Thymus (tissue), 14 donors: ENCODE measurements at places on chromosomes 1 and 21. TPM values are rescaled to one million over a fixed set of nuclear protein-coding genes. Genes with fewer than 3 reads are reported as not detected.

The OLFML2B gene
- 4.3 TPM for total RNA-seq

The PLCH2 gene
- total RNA-seq = 0.90 TPM

GRCh38 chr1:43526002-43526401, 4.7 kb upstream of the PTPRF start:
- no peak for DNase-seq

DNA sequence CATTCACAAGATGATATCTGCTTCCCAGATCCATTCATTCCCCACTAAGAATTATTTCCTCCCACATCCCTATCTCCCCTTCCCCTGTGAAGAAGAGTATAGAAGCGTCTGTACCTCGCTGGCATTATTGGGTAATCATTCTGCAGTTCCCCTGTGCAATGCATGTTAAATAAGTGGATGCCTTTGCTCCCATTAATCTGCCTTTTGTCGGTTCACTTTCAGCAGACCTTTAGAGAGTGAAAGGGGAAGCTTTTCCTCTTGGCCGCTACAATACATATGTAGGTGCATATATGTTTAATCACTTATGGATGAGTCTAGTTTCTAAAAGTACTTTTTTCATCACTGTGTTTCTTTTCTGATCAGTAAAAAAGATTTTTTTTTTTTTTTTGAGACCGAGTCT, 7.0 kb downstream of the CLCN6 start:
- DNase-seq = no peak

DNA sequence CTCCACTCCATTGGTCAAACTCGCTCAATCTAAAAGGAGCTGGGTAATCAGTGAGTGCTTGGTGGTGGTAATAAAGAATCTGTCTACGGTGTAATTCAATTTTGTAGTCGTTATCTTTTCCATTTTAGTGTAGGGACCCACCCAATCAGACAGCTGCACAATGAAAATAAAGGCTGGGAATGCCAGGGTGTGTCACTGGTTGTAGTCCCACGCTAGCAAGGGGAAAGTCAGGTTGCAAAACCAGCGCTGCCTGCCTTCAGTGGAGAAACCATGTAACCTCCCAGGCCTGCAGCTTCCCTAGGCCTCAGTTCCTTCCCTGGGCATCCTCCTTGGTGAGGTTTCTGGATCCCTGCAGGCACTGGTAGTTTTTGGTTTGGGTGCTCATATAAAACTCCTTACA, 49.4 kb upstream of the PPP2R5A start:
- no peak for DNase-seq
